GM19239 (cell line): ENCODE measurements at places on chromosomes 6 and 20.

- no peak for DNase-seq
Observed at GRCh38 chr20:14832630-14833029, 495.2 kb upstream of the FLRT3 start.

DNA sequence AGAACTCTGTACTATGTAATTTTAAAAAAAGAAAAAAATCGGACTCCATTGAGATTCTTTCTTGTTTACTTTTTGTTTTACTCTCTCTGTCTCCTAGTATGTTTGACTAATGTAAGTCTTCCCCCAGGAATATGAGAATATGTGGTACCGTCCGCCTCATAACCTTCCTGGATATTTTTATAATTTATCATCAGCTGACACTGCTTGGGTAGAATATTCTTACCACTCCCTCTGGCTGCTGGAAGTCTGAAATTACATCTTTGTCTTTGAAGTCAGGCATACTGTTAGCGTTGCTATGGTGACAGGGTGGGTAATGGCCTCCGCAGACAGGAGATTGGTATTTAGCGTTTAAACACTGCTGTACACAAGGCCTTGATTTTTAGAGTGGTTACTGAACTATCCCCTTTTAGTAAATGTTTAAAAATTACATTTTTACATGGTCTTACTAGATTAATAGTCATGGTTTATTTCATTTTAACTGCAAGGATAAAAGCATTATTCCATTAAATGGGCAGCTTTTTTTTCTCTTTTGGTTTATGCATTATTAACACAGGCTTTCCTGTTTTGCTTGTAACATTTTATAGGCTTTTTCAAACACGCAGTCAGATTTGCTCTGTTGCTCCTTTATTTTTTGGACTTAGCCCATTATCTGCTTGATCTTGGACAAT, 176.4 kb downstream of the ARID1B start:
- no peak for DNase-seq

DNA sequence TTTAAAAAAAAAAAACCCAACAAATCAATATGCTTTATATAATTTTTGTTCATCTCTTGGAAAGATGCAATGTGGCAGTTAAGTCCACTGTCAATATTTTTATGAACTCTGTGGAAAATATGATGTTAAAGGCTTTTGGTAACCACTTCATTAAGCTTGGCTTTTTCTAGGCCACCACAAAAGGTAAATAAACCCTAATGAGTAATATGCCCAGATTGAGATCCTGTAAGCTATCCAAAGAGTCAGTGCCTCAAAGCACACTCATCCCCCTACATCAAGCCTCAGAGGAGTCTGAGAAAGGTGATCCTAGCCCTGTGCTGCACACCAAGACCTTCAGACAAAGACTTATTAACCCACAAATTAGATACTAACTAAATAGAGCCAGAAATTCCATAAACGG, 121.1 kb downstream of the CDC5L start:
- no peak for DNase-seq

- DNase-seq = no peak
Observed at GRCh38 chr6:35474131-35474941, 6.1 kb downstream of the RPL10A start.

DNA sequence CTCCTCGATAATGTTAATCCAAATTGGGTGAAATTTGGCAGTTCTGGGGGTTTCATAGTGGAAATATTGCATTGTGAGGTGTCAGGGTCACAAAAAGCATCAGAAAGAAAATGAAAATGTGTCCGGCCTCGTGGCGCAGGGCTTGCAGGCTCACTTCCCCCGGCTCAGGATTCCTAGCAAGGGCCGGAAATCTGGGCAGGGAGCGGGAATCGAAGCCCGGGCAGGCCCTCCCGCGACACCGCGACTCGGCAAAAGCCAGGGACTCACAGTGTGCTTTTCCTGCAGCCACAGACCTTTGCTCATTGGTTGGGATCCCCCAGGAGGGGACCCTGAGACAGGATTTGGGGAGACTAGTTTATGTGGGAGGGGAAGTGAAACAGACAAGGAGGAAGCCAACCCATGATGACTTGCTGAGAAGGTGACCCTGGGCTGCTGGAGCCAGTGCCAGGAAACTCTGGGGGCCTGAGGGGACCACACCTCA, 847 bp upstream of the CD93 start:
- no peak for DNase-seq

GRCh38 chr6:9523462-9523861, 891.4 kb downstream of the TFAP2A start:
- no peak for DNase-seq

DNA sequence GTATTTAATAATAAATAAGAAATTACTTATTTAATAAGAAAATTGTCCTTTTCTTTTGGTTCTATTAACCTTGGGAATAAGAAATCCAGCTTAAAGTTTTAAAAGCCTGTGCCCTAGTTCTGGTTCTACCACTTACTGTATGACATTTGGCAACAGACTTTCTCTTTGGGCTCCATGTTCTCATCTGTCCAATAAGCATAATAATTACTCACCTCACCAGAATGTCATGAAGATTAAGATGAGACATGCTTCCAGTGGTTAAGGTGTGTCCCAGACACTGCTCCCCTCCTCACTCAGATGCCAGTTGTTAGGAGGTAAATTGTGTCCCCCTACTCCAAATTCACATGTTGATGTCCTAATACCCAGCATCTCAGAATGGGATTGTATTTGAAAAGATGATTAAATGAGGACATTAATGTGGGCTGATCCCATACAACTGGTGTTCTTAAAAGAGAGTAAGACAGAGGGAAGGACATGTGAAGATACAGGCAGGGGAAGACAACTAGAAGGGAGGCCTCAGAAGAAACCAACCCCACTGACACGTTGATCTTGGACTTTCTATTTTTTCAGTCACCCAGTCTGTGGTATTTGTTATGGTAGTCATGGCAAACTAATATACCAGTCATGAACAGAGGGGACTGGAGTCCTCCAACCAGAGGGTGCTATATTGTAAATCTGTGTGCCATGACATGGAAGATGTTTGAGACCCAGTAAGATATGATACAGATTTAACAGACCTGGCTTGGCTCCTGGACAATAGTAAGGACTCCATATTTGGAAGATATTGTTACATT, 6.4 kb upstream of the MICAL1 start:
- no peak for DNase-seq

DNA sequence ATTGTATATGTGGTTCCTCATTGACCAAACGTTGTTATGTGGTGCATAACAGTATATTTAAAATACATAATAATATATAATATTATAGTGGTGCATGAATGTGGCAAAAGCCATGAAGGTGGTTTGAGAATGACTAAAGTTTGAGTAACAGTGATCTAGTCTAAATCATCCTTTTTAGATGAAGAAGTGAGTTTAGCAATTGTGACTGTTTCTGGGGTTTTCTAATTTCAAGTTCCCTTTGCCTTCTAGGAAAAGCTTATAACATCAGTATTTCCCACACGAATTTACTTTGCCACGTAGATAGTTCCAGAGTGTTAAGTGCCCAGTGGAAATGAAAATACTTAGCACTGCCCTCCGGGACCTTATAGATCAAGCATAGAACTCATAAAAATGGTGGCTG, 40.9 kb downstream of the ARFGEF2 start:
- no peak for DNase-seq

GRCh38 chr20:15613530-15613929, 959.7 kb downstream of the KIF16B start:
- no peak for DNase-seq

- no peak for DNase-seq
Observed at GRCh38 chr6:140669321-140669720, 1294.9 kb upstream of the CITED2 start.

DNA sequence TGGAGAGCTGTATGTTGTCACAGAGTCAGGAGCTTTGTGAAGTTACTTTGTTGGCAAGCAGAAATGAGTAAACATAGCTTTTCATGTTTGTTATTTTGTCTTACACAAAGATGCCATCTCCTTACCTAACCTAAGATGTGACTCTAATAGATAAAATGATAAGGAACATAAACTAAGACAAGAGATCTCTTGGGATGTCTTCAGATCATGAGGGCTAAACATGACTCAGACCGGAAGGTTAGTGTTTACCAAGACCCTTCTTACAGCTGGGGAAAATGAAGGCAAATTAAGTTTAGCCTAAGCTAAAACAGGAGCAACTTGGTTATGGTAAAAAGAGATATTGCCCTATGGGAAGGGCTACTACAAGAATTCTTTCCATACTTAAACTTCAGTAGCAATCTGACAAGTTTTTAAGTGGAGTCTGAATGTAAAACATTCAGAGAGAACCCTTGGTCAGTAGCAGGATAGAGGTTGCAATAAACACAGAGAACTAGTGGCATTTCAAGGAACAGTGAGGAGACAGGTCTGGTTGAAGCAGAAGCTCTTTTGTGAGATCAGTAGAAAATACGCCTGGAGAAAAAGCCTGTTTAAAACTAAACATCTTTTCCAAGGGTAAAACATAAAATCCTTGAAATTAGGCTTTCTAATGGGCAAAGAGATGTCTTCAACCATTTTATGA, 29.9 kb downstream of the SGK1 start:
- no peak for DNase-seq

DNA sequence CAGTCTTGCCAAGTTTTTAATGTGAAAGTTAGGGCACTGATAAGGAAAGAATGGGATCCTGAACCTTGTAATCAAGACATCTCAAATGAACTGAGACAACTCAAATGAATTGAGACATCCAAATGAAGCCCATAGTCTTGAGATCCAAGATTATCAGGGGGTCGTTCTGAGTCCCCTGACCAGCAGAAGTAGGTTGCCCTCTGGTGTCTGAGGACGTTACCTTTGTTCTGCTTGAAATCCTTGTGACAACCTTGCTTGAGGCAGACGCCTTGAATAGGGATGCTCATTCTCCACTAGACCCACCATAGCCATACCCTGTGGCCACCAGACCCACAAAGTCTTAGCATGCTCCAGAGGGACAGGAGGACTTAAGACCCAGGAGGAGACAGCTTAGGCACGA, 37.7 kb downstream of the ZBTB9 start:
- DNase-seq = no peak

DNA sequence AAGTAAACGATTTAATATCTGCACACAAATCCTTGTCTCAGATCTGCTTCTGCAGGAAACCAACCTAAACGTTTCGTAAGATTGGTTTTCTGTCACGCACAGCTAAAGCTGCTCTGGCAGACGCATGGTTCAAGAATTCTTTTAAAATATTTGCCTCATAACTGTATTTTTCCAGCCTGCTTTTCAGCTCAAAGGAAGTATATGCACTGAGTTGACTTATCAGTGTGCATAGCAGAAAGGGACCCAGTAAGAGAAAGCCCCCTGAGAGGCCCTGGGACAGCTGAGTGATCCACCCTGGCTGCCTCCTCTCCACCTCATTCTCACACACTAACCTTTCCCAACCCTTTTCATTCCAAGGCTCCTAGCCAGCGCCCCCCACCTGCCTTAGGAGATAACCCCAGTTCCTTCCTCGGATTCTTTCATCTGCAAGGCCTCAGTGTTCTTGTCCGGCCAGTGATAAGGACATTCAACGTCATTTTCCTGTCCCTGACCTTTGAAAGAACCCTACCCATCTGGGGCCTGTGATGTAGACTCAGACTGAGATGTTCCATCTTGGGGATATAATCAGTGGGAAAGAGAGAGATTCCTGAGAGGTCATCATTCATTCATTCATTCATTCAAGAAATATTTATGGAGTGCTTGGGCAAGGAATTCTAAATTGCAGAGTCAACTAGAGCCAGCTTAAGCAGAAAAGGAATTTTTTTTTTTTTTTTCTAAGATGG, 22.4 kb upstream of the SLC9A8 start:
- no peak for DNase-seq

DNA sequence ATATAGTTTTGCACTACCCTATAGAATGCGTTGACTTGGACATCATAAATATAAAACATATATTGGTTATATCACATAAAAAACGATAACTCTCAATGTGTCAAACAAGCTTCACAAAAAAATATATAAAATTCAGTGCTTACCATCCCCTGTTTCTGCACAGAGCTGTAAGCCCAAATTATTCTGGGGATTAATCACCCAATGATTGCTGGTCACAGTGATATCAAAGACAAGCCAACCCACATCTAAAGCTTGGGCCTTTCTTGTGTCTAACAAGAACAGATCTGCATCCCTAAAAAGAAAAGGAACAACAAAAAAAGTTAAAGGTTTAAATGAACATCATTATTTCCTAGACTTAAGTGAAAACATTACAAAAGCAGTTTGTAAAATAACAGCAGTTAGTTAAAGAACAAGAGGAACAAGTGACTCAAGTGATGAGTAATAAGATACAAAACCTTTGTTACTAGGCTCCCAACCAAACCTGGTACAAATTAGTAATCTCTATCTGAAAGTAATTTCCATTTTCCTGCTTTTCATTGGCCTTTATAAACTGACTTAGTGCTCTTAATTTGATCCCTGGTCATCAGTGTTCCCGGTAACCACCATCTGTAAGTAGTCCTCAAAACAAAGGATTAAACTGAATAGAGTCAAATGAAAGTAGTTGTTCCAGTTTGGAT, 81.1 kb downstream of the BMP5 start:
- DNase-seq = no peak

- DNase-seq = no peak
Observed at GRCh38 chr20:7291946-7292345, 524.5 kb downstream of the BMP2 start.
